ENCODE measurements at places on chromosomes 4 and X.

DNA sequence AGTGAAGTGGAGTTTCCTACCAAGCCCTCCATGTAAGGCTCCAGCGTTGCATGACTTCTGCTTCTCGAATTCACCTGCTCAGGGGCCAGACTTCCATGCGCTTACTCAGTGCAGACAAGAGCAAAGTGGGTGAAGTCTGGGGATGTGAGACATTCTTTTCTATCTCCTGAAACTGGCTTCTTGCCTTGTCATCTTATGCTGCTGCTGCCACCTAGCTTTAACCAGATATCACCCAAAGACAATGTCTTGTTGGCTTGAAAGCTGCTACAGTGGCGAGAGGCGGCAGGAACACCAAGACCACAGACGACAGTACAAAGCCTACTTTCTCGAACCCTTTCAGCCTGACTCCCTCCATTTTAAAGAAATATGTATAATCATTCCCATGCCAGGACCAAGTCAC lies 103.6 kb upstream of the ADGRG2 start:
- DNase-seq: no peak

GRCh38 chr4:153825691-153826090 lies 36.8 kb upstream of the SFRP2 start:
- no peak for DNase-seq

DNA sequence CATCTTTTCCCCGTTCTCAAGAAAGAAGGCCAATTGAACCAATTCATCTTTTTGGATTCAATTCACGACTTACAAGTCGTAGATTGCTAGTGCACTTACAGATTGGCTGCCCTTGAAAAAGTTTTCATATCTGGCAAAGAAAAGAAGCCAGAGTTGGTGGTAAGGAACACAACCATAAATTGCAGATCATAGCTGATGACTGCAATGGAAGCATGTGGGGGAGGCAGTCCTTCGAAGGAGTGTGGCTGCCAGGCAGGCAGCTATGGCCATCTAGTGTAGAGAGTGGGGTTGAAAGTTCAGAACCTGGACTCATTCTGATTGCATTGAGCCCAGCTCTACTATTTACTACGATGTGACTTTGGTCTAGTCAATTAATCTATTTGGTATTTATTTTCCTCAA lies 4.5 kb downstream of the GPM6A start:
- no peak for DNase-seq

DNA sequence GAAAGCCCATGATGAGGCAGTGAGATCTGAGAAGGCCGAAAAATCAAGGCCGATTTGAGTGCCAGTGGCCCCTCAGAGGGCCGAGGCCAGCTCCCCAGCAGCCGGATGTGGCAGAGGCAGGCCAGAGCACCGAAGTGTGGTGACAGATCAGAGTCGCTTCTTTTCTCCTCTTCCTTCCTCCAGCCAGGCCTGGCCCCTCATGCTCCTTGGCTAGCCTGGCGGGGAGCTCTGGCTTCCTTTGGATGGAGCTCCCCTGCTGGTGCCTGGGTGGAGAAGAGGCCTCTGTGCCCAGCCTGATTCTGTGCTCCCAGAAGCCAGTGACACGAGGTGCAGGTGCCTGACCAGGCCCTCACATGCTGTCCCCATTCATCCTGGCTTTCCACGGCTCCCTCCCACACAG lies 127.2 kb upstream of the PABPC4L start:
- no peak for DNase-seq

DNA sequence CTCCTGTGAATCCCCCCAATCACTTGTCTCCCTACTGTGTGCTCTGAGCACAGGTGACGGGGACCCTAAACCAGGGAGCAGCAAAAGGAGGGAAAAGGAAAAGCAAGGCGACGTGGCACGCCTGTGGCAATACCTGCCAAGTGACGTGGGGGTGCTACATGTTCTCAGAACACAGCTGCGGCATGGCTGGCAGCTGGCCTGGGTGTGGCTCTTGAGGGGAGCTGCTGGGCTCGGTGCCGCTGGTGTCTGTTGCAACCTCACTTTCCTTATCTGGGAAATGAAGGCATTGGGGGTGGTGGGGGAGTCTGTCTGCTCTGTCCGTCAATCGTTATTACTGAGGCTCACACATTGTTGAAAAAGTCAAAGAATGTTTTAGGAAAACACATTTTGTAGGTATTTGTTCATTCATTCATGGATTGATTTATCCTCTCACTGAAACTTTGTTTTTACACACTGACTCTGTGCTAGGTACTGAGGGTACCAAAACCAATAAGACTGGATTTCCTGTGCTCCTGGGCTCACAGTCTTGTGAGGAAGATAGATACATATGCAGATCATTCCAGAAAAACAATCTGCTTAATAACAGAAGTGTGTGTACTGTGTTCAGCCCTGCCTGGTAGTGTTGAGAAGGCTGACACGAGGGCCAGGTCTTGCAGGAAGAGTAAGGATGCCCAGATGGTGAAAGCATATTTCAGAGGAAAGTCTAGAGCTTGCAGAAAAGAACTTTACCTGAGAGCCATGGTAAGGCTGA lies 217.6 kb downstream of the PTTG2 start:
- no peak for DNase-seq
